ENCODE measurements at places on chromosomes 3 and 15.
A peak's percentile ranks its signal among the peaks of the same experiment; 100 is the strongest.

GRCh38 chr3:179027326-179027900 is 44.2 kb downstream of the ZMAT3 start:
- H3K27ac ChIP-seq: peak overlapping the region; percentile 11
- H3K4me1 ChIP-seq: no peaks in the 10 kb centered on the region
- no peaks in the 10 kb centered on the region for H3K36me3 ChIP-seq
- no peak overlapping the region for H3K4me3 ChIP-seq

- H3K4me1 ChIP-seq: peaks cover 81% of the 10 kb centered on the region
- H3K27ac ChIP-seq: peak overlapping the region; percentile 86
- H3K27me3 ChIP-seq: no peaks in the 10 kb centered on the region
- DNase-seq: peak; percentile 80
Observed at GRCh38 chr15:85750319-85751290, 44.1 kb downstream of the KLHL25 start.

DNA sequence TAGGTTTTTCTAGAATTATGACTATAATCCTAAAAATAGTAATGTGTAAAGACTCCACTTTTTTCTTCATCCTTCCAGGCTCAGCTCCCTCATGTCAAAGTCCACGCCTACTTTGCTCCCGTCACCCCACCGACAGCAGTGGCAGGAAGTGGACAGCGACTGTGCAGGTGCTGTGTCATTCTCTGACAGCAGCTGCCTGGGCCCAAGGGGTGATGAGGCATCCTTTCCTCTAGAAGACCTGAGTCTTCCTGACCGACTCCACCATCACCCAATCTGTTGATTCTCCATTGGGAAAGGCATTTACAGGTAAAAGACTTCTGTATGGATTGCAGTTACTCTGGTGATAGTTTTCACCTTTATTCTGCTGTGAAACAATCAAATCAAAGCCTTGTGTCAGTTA is 54.8 kb downstream of the UBP1 start:
- H3K27me3 ChIP-seq: no peaks in the 10 kb centered on the region
- H3K4me3 ChIP-seq: no peak overlapping the region
- no peak for DNase-seq
- no peaks in the 10 kb centered on the region for H3K4me1 ChIP-seq

DNA sequence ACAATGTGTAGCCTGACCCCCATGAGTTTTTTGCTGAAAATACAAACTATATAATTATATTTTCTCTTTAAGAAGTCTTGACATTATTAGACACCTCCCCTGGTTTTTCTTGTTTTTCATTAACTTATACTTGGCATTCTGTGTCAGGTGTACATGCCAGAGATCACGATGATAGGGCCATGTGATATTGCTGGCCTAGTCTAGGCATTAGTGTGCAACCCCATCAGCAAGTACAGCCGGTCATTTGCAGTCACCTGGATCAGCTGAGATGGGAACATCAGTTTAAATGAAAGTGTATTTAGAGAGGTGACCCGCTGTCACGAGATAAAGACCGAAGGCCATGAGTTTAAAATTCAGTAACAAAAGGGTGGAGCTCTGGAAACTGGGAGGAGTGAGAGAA is 12.6 kb upstream of the SPPL2A start:
- H3K36me3 ChIP-seq: no peaks in the 10 kb centered on the region
- no peak overlapping the region for H3K27ac ChIP-seq
- no peaks in the 10 kb centered on the region for H3K27me3 ChIP-seq
- peaks cover 4% of the 10 kb centered on the region for H3K4me1 ChIP-seq
- no peak overlapping the region for H3K4me3 ChIP-seq

DNA sequence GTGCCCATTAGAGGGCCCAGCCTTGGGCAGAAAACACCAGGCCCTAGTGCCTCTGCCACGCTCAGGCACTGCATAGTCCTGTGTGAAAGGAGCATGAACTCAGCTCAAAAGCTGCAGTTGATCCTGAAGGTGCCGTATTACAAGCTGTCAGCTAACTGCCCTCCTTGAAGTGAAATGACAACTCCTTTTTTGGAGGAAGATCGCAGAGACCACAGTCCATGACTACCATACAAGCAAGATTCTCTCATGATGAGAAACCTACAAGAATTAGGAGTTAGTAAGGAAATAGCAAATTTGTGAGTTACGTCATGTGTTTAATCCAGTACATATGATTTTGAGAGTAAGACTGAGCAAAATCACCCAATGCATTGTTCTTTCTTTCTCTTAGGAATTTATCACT is 513.9 kb upstream of the NR2F2 start:
- no peak overlapping the region for H3K4me3 ChIP-seq
- H3K27me3 ChIP-seq: no peaks in the 10 kb centered on the region
- no peak overlapping the region for H3K27ac ChIP-seq
- H3K4me1 ChIP-seq: no peaks in the 10 kb centered on the region
- H3K36me3 ChIP-seq: no peaks in the 10 kb centered on the region

DNA sequence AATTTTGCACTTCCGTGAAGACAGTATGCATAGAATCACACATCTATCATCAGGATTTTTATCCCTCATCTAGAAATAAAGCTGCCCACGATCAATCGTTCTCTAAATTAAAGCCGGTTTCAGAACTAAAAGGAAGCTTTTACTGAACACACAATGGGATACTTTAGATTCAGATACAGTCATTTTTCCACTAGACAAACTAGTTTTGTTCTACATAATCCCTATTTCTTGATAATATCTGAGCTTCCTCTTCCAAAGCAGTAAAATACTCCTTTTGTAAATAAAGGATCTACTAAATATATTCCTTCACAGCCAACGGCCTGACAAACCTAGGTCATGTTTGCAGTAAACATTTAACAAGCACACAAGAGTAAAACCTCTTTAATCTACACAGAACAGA is 2.0 kb upstream of the GANC start:
- no peak for DNase-seq
- H3K4me1 ChIP-seq: peaks cover 35% of the 10 kb centered on the region
- no peak overlapping the region for H3K4me3 ChIP-seq
- peaks cover 15% of the 10 kb centered on the region for H3K36me3 ChIP-seq
- H3K27me3 ChIP-seq: no peaks in the 10 kb centered on the region

DNA sequence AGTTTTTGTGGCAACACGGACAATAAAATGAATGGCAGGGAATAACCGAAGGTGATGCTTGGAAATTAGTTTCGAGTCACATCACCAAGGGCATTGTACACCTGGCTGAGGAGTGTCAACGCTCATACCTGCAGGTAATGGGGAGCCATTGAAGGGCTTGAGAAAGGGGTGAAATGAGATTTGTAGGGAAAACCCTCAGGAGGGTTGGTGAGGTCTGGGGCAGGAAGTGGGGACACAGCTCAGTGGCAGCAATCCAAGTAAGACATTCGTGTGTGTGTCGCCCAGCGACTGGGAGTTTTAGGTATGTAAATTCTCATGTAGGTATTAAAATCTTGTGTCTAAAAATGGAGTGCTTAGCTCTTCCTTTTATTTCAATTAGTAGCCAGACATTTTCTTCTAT is 14.3 kb downstream of the PARP14 start:
- no peaks in the 10 kb centered on the region for H3K27me3 ChIP-seq
- H3K4me1 ChIP-seq: no peaks in the 10 kb centered on the region
- no peak overlapping the region for H3K4me3 ChIP-seq
- H3K27ac ChIP-seq: no peak overlapping the region

- peaks cover 11% of the 10 kb centered on the region for H3K4me1 ChIP-seq
- H3K27me3 ChIP-seq: no peaks in the 10 kb centered on the region
- no peaks in the 10 kb centered on the region for H3K36me3 ChIP-seq
- DNase-seq: peak; percentile 44
Observed at GRCh38 chr3:197487911-197488391, 67.8 kb downstream of the BDH1 start.

DNA sequence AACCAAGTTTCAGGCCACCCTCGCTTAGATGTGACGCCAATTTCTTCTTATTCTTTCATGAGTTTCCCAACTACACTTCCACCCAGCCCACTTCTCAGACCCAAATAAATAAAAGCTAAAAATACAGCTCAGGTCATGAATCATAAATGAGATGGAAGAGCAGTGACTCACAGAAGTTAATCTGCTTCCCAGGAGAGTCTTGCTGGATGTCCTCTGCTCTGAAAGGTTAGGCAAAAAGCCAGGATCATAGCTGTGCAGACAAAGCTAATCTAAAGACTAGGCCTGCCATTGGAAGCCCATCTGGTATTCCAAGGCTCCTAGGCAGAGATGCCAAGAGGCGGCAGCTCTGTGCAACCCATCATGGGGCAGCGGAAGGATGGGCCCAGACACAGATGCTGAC is 24.1 kb downstream of the SHC4 start:
- no peaks in the 10 kb centered on the region for H3K27me3 ChIP-seq
- no peak for DNase-seq
- H3K4me1 ChIP-seq: peaks cover 7% of the 10 kb centered on the region
- no peaks in the 10 kb centered on the region for H3K36me3 ChIP-seq

- H3K27ac ChIP-seq: no peak overlapping the region
- no peak for DNase-seq
- no peaks in the 10 kb centered on the region for H3K36me3 ChIP-seq
- peaks cover 6% of the 10 kb centered on the region for H3K27me3 ChIP-seq
Observed at GRCh38 chr3:72041076-72041475, 256.1 kb upstream of the PROK2 start.

DNA sequence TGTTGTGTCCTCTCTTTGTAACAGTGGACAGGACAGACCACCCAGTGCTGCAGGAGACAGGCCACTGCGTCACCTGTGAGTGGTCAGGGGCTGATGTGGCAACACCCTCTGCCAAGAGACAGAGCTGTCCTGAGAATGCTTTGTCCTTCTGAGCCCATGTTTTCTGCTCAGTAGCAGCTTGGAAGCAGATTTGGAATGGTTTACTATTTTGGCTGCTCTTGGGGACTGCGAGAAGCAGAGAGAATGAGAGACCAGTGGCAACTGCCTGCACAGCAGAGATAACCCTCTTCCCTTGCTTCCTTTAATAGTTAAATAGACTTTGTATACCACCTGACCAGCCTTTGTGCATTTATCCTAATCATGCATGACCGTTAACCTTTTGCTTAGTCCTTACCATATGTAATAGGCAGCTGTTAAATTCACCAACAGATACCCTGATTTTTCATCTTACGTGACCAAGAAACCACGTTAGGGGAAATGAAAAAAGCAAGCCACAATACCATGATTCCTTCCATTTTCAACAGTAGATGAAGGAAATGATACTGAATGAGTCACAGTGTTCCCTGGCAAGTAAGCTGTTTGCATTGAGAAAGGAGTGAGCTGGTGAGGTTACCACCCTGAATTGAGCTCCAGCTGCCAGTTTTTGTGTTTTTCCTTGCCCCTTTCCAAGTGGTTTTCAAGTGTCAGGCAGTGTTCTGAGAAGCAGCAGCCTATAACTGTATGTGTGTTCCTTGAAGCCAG is 35.5 kb downstream of the B3GALNT1 start:
- no peaks in the 10 kb centered on the region for H3K27me3 ChIP-seq
- H3K4me3 ChIP-seq: no peak overlapping the region
- peaks cover 9% of the 10 kb centered on the region for H3K4me1 ChIP-seq

DNA sequence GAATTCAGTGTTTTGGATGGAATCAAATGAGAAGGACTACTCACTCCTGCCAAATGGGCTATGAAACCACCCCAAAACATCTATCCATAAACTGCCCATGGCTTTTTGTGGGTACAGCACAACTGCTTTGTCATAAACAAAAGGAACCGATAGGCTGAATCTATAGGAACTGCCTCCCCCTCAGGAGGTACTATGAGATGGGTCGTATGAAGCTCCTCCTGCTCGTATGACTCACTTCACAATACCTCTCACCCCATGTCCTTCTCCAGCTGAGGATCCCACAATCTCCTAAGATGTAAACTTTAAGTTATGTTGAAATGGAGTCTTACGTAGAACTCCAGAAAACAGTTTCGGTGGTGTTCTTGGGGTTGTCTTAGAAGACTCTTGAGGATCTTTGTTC is 129.9 kb upstream of the SAMMSON start:
- no peaks in the 10 kb centered on the region for H3K36me3 ChIP-seq
- no peaks in the 10 kb centered on the region for H3K27me3 ChIP-seq

- H3K36me3 ChIP-seq: no peaks in the 10 kb centered on the region
- no peaks in the 10 kb centered on the region for H3K27me3 ChIP-seq
- no peak overlapping the region for H3K4me3 ChIP-seq
- no peak for DNase-seq
- H3K27ac ChIP-seq: no peak overlapping the region
Observed at GRCh38 chr3:58005669-58006068, 2.6 kb upstream of the FLNB start.

GRCh38 chr15:80527406-80527805 is 123.2 kb downstream of the ARNT2 start:
- H3K4me1 ChIP-seq: peaks cover 30% of the 10 kb centered on the region
- H3K27me3 ChIP-seq: no peaks in the 10 kb centered on the region
- no peaks in the 10 kb centered on the region for H3K36me3 ChIP-seq
- DNase-seq: no peak
- no peak overlapping the region for H3K4me3 ChIP-seq

DNA sequence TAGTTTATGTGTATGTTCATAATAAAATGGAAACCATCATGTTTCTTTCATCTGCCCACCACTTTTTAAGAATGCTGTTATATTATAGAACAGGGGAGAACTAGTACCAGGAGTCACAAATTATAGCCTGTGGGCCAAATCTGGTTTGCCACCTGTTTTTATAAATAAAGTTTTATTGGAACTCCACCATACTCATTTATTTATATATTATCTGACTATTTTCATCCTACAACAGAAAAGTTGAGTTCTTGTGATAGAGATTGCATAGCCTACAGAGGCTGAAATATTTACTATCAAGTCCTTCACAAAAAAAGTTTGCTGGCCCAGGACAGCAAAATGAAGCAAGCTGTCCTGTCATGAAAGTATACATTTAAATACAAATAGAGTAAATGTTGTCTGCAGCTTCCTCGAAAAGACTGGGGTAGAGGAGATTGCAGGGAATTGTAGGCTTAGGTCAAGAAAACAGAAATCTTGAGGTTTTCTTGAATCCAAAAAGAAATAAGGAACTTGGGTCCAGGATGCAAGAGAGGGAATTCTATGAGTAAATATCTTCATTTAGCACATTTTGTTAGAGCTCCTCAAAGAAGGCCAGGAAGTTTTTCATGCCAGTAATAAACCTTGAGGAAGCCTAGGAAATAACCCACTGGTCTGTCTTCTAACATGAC is 41.1 kb downstream of the FILIP1L start:
- H3K27me3 ChIP-seq: no peaks in the 10 kb centered on the region
- DNase-seq: no peak
- H3K4me3 ChIP-seq: no peak overlapping the region

GRCh38 chr3:66442254-66443117 is 58.3 kb downstream of the LRIG1 start:
- no peaks in the 10 kb centered on the region for H3K36me3 ChIP-seq
- H3K4me3 ChIP-seq: no peak overlapping the region
- peaks cover 55% of the 10 kb centered on the region for H3K4me1 ChIP-seq
- peak; percentile 87 for DNase-seq

DNA sequence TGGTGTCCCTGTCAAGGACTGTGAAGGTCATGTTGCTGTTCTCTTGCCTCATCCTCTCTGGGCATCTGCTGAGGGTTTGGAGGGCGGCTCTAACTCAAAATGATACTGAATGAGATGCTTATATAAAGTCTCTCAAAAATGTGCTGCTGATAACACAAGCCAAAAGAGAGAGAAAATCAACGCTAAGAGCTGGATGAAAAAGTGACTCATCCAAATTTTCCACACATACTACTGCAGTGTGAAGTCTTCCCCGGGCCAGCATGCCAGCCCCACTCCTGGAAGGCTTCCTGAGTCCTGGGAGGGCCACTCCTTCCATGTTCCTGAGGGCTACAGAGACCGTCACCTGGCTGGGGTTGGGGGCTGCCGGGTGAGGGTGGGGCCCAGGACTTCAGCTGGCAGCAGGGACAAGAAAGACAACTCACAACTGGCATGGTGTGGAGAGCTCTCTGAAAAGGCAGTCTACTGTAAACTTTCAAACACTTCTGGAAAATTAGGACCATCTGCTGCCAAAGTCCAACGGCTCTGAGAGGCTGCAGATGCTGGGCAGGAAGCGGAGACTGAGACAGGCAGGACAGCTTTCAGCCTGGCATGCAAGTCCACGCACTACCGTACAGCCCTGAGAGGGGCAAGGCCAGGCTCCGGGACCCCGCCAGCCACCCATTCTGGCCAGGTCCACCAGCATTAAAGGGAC is 200.3 kb downstream of the ADAMTS17 start:
- no peaks in the 10 kb centered on the region for H3K4me1 ChIP-seq
- DNase-seq: no peak
- no peak overlapping the region for H3K27ac ChIP-seq
- no peaks in the 10 kb centered on the region for H3K36me3 ChIP-seq
- no peak overlapping the region for H3K4me3 ChIP-seq
